ENCODE measurements at places on chromosomes 4 and X. TPM values are rescaled to one million over a fixed set of nuclear protein-coding genes. Genes with fewer than 3 reads are reported as not detected.
A peak's percentile ranks its signal among the peaks of the same experiment; 100 is the strongest.

Gene SSX2
- not detected for polyA plus RNA-seq

GRCh38 chr4:73620115-73620792, at the start of gene RASSF6:
RASSF6 (minus strand) TSS chr4:73620436; CDS start chr4:73611795, 8,641 bp downstream.
- peak; percentile 61 for DNase-seq

Gene TRMT44
- polyA plus RNA-seq = 15.5 TPM

GRCh38 chr4:86587381-86588140, 6.6 kb upstream of the PTPN13 start:
- DNase-seq = no peak

DNA sequence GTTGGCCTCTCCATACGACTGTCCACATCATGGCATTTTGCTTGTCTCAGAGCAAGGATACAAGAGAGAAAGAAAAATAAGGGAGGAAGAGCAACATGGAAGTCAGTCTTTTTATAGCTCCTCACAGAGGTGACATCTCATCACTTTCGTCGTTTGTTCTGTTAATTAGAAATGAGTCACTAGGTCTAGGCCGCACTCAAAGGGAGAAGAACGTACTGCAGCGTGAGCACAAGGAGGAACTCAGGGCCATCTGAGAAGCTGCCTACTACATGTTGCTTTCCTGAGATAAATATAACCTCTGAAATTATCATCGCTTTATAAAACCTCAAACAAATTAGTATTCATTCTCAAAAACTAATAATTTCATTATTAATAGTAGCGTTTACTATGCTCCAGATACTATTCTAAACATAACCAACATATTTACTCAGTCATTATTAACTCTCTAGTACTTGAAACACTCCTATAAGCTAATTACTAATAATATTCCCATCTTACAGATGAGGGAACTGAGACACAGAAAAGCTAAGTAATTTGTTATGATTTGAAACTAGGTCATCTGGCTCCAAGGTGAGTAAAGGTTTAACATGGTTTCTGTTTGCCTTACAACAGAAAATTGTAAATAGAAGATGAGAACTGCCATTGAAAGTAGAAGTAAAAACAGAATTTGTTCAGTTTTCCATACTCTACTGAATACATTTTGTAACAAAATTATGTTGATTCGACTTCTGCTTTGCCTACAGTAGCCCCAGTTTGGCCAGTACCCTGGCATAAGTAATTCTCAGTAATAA, 213.2 kb upstream of the UGT8 start:
- DNase-seq = no peak

- DNase-seq = no peak
Measured at GRCh38 chr4:2962614-2963174, 512 bp downstream of the NOP14 start.

Gene PASD1
- not detected for polyA plus RNA-seq

Gene COX18
- polyA plus RNA-seq = 16.9 TPM

- no peak for DNase-seq
Measured at GRCh38 chr4:34250562-34250961, 1993.8 kb downstream of the ARAP2 start.

Gene LNX1
- polyA plus RNA-seq = 17.0 TPM

- DNase-seq = no peak
Measured at GRCh38 chr4:124953486-124953885, 241.0 kb upstream of the ANKRD50 start.

Gene COX7B2
- polyA plus RNA-seq = not detected

GRCh38 chr4:94216394-94216793, 8.7 kb downstream of the SMARCAD1 start:
- DNase-seq = no peak

GRCh38 chr4:92994727-92995126, 691.0 kb downstream of the GRID2 start:
- DNase-seq = no peak

Gene MND1
- polyA plus RNA-seq = 20.4 TPM

Gene MXRA5
- 8.6 TPM for polyA plus RNA-seq

Gene TMEM144
- 4.9 TPM for polyA plus RNA-seq

GRCh38 chr4:24024605-24025004, 134.8 kb upstream of the PPARGC1A start:
- DNase-seq = no peak

DNA sequence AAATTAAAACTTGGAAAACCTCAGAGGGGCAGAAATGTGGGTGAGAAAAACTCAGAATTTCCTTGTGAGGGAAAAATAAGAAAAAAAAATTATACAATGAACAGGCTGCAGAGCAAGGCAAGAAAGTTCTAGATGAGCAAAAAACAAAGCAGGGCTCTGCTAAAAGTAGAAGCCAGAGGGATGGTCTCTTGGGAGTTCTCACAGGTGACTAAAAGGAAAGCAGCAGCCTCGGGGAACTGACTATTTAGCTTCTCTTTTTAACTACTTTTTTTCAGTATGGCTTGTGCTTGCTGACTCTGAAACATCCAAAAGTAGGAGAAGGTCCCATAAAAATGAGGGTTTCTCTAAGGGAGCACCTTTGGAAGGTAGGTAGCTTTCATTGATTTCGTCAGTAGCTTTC, 36.4 kb downstream of the PCDH19 start:
- DNase-seq = no peak

Gene TMEM47
- 43.9 TPM for polyA plus RNA-seq

DNA sequence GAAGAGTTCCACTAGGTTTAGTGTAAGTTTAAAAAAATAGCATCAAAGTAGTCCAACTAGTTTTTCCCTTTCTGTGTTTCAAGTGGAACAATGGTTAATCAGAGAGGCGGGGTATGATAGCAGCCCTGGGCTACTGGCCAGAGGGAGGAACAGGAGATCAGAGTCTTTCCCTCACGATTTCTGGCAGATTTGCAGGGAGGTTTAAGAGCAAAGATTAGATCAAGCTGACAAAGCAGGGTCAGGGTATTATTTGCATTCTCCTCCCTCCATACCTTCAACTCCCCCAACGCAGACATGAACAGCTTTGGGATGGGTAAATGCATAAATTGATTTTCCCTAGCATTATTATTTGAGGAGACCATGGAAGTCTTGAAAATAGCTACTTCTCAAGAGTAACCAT, 277.6 kb upstream of the DIAPH2 start:
- DNase-seq = no peak

- no peak for DNase-seq
Measured at GRCh38 chr4:146577111-146577510, 55.4 kb upstream of the SLC10A7 start.

DNA sequence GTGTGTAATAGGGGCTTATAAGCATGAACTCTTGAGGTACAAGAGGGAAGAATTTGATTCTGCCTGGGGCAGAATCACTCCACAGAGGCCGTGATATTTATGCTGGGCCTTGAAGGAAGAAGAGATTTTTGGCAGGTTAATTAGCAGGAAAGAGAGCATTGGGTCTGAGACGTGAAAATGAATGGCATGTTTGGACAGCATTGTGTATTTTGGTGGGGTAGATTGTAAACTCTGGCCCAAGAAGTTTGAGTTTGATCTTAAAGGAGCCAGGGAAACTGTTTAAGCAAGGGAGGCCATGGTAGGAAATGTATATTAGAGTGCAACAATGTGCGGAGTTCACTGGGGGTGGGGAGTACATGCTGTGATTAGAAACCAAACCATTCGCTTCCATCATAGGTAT, 62.4 kb downstream of the NPNT start:
- no peak for DNase-seq

Gene PCDH19
- polyA plus RNA-seq = 2.2 TPM

Gene STOX2
- polyA plus RNA-seq = 7.7 TPM

GRCh38 chr4:47530801-47531200, 45.7 kb downstream of the ATP10D start:
- no peak for DNase-seq

GRCh38 chr4:52968241-52968640, 106.1 kb downstream of the RASL11B start:
- no peak for DNase-seq

Gene CSAG2
- not detected for polyA plus RNA-seq

DNA sequence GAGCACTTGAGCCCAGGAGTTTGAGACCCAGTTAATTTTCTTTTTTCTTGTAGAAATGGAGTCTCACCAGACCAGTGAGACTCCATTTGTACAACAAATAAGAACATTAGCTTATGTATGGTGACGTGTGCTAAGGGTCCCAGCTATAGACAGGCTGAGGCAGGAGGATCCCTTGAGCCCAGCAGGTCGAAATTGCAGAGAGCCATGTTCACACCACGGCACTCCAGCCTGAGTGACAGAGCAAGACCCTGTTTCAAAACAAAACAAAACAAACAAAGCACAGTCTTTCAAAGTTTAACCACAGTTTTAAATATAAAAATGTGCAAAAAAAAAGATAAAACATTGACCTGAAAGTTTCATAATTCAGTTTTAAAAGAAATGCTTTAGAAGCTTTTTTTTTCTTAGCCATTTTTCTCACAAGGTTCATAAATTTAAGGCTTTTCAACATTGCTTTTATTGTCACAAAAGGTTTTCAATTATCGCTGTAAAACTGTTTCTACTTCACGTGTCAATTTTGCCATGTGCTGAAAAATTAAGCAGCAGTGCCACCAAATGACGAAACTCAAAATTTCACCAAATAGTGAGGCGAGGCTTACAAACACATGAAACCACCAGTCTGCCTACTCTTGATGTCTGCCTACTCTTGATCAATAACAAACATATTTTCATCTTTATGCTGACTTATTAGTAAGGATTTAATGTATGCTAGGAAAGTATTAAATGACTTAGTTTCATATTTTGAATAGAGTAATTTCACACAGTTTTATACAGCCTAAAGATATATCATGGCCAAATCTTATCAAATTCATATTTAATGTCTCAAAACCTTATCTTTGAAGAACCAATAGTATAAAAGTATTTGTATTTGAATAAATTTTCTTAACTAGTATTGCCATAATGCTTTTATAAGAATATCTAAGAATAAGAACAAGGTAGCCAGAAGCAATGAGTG, 126.3 kb downstream of the NEK1 start:
- peak; percentile 40 for DNase-seq

Gene BEX1
- 79.0 TPM for polyA plus RNA-seq

Gene G6PD
- polyA plus RNA-seq = 40.9 TPM

DNA sequence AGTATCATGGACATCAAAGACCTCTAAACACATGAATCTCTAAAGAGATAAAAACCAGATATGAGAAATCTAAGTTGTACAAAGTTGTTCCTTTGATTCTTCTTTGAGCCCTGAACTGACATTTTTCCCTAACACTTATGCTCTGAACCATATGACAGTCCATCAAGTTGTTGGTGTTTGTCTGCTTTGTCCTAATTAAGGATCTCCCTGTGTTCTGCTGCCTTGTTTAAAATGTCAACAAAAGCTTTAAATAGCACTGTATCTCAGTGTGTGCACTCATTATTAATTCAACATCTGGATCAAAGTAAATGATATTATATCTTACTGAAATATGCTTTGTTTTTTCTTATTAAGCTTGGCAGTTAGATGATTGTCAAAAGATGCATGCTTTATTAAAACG, 321.8 kb downstream of the MAPK10 start:
- DNase-seq = no peak

DNA sequence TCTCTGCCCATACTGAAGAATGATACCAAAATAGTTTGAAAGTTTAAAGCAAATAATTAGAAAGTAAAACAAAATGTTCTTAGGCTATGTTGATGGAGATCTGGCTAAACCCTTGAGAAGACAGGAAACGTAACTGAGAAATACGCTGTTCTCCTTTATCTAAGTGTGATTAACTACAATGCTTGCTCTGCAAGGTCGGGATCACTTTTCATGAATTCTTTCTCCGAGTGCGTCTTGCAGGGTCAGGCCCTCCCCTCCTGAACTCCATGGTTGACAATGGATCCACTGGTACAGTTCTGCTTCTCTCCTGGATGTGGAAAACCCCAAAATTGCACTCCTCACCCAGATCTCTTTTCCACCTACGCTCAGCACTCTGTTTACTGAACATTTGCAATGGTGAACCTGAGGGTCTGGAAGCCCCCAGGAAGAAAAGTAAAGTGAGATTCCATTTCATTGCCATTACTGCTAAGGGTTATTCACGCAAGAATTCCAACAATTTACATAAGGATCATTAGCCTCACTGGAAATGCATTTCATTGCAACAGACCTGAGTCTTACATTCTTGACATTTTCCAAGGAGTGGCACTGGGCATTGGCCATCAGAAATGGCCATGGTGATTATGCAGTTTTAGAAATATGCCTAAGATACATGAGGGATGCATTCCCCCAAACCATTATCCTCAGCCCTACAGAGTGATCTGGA, 24.6 kb upstream of the WWC2 start:
- no peak for DNase-seq

DNA sequence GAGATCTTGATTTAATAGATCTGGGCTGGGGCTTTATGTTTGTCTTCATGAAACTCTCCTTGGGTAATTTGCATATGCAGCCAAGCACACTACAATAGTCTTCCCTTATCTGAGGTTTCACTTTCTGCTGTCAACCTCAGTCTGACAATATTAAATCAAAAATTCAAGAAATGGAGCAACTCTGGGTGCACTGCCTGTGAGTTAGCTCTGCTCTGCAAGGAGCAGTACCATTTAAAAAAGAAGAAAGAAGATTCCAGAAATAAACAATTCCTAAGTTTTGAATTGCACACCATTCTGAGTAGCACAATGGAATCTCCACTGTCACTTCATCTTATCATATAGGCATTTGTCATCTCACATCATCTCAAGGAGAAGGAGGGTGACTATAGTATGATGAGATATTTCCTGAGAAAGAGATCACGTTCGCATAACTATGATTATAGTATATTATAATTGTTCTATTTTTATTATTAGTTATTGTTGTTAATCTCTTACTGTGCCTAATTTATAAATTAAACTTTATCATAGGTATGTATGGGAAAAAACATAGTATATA, 9.4 kb downstream of the FNIP2 start:
- no peak for DNase-seq

Gene CFAP99
- polyA plus RNA-seq = 0.57 TPM

Gene RASL11B
- 47.6 TPM for polyA plus RNA-seq

DNA sequence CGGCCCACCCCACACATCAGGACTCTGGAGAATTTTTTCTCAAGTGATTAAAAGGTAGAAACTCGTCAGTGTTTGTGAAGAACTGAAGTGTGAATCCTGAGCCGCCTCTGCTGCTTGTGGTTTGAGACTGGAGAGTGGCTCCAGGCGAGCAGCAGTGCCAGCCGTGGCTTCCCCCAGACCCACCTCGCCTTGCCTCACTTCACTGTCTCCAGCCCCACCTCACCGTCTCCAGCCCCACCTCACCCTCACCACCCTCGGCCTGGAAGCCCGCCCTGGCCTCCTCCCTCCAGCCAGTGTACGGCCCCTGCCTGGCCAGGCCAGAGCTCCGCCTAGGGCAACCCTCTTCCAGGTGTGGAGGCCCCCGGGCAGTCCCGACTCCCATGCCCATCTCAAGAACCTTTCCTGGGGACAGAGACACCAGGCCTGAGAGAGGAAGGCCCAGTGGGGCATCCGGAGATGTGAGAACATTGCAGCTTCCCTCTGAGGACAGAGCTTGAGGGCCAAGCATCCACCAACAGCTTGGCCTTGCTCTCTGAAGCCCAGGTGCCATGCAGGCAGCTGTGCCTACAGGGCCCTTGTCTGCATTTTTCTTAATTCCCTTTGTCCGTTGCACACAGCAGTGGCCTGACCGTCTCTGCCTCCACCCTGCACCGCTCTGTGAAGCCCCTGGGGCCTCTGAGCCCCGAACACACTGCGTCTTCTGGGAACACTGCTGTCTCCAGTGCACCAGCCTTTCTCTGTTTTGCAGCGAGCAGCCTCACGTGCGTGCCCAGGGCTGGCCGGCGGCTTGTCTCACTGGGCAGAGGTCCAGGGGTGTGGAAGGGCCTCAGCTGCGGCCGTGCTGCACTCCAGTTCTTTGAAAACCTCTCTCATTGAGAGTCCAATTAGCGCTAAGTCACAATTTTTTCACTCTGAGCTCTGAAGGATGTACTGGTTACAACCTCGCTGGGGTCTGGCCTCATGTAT, 13.8 kb downstream of the SH3BP2 start:
- DNase-seq = no peak

Data from right renal cortex interstitium (tissue), 3 donors.